ENCODE measurements at places on chromosomes 6 and 20. TPM values are rescaled to one million over a fixed set of nuclear protein-coding genes. Genes with fewer than 3 reads are reported as not detected.

C4B gene
- total RNA-seq, result 4.6 TPM

ATAT1 gene
- total RNA-seq, result 30.3 TPM

MYCT1 gene
- total RNA-seq, result 178 TPM

GRCh38 chr6:166924531-166924930 lies 31.8 kb downstream of the RNASET2 start:
- no peak for DNase-seq

C20orf96 gene
- 27.5 TPM for total RNA-seq

SLC4A11 gene
- 30.6 TPM for total RNA-seq

GRCh38 chr6:116118608-116119007 lies 7.3 kb downstream of the COL10A1 start:
- DNase-seq, result no peak

DNA sequence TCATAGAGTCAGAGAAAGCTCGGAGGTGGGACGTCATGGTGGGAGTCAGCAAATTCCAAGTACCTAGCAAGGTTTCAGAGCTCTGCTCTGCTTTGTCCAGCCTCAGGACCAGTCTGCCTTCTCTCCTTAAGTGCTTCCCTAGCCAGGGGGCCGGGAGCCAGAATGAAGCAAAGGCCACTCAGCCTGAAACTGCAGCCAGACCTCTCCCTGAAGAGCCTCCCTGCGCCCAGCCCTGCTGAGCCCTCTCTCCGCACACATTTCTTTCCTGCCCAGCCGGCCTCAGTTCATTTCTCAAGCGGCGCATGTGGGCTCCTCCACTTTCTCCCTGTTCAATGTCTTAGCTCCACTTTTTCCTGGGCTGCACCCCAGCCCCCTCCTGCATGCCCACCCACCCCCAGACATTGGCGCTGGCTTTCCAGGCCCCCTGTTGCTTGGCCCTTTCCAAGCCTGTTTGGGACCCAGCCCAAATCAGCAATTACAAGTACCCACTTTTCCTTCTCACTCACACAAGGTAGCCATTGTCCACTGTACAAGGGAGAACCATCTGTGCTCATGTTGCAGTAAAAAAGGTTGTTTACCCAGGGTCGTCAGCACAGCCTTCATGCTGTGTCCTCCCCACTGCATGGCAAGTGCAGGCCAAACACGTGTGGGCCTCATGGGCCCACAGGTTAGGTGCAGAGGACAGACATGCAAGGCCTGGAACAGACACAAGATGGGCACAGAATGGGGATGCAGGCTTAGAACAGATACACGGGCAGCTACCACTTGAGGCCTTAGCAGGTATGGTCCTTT lies 147.1 kb downstream of the MRPL14 start:
- no peak for DNase-seq

MEP1A gene
- not detected for total RNA-seq

- no peak for DNase-seq
Measured at GRCh38 chr6:195861-196360, 96.4 kb upstream of the DUSP22 start.

GRCh38 chr6:116438590-116439448 lies 22.4 kb upstream of the CALHM6 start:
- DNase-seq, result no peak

- no peak for DNase-seq
Measured at GRCh38 chr6:143629104-143630080, 48.4 kb upstream of the PHACTR2 start.

DNA sequence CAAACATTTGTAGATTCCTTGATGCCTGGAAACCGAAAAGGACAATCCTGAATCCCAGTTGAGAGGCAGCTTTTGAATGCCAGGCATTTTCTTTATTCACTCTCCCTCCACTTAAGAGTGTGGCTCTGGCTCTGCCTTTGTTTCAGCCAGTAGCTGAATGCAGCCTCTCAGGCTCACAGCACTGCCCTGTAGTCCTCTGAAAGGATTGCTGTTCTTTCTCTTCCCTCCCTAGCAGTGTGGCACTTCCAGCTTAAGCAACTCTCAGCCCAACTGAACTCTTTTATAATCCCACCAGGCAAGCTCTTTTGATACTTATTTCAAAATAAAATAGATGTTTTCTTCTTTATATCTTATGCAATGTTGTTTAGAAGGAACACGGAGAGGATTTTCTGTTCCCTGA lies 415.6 kb downstream of the GJA1 start:
- DNase-seq, result peak; percentile 4

DNA sequence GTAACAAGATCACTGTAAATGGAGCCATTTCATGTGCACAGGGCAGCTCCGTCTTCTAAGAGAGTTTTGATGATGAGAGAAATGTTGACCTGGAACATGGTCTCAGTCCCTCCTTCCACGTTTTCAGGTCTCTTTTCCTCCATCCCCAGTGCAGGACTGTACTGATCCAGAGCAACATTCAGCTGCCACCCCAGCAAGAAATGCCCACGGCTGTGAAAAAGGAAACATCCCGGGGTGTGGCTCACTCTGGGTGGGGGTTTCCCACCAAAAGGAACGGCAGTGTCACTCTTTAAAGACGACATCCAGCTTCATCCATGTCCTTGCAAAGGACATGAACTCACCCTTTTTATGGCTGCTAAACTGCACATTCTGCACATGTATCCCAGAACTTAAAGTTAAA lies 92.6 kb downstream of the ERMARD start:
- DNase-seq, result no peak

DNA sequence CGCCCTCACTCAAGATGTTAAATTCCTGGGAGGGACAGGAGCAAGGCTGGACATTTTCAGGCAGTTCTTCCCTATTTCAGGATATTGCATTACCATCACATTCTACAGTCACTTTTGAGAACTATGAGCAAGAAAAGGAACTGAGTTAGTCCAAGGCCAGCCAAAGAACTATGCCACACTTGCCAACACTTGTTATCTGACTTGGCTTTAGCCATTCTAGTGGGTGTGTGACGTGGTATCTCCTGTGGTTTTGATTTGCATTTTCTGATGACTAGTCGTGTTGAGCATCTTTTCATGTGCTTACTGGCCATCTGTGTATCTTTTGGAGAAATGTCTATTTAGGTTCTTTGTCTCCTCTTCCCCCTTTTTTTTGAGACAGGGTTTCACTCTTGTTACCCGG lies 12.0 kb downstream of the XRN2 start:
- DNase-seq, result no peak

DNA sequence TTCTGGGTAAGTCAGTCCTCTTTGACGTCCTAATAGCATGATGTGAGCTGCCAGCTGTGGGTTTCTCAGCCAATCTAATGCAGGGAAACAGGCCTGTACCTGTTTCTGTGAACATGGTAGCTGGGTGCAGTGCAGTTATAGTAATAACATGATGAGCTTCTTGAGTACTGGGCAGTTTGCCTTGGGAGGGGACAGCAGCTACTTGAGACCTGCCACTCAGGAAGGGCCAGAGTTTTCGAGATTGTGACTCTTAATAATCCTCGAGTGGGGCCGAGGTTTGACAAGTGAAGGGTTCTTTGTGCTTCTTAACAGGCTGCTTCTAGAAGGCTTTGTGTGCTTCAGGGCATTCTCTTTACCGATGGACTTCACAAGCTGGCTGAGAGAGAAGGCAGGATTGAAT lies 180.1 kb downstream of the JARID2 start:
- no peak for DNase-seq

- DNase-seq, result no peak
Measured at GRCh38 chr6:108686896-108687295, 126.2 kb downstream of the FOXO3 start.

- DNase-seq, result no peak
Measured at GRCh38 chr6:26335231-26335630, 29.8 kb upstream of the BTN3A2 start.

DNA sequence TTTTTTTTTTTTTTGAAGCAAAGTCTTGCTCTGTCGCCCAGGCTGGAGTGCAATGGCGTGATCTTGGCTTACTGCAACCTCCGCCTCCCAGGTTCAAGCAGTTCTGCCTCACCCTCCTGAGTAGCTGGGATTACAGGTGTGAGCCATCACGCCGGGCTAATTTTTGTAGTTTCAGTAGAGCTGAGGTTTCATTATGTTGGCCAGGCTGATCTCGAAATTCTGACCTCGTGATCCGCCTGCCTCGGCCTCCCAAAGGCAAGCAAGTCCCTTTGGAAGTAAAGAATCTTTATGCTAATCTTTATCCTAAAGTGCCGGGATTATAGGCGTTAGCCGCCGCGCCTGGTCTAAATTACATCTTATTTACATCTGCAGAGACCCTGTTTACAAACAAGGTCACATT lies 1.5 kb downstream of the PSMG4 start:
- DNase-seq, result no peak

DNA sequence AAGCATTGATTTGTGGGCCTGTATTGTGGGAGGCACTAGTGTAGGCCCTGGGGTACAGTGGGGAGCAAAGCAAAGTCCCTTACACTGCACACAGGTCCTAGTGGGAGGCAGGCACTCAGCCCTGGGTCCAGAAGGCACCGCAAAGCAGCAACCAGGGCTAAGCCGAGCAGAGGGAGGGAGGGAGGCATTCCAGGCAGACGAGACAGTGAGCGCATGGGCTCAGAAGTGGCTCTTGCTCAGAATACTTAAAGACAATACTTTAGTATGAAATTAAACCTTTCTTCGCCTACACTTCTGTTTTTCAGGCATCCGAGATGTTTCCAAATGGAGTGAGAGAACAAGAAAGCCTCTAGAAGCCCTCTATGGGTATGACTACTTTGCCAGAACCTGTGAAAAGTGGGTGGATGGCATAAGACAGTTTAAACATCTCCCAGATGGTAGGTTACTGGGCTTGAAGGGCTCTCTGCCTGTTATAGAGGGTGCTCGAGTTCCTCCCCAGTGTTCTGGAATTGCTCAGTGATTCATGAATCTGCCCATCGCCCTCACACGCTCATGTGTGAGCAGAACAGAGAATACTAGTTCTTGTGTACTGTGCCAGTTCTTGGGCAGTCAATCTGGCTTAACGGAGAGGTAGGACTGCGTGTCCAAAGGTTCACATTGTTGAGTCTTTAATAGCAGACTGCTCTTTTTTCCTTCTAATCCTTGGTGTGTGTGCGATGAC lies 18.7 kb downstream of the BPHL start:
- no peak for DNase-seq

- DNase-seq, result no peak
Measured at GRCh38 chr20:23915844-23916243, 36.3 kb upstream of the CST5 start.

CYP21A2 gene
- total RNA-seq, result 0.44 TPM

TRPC4AP gene
- total RNA-seq, result 109 TPM

DNA sequence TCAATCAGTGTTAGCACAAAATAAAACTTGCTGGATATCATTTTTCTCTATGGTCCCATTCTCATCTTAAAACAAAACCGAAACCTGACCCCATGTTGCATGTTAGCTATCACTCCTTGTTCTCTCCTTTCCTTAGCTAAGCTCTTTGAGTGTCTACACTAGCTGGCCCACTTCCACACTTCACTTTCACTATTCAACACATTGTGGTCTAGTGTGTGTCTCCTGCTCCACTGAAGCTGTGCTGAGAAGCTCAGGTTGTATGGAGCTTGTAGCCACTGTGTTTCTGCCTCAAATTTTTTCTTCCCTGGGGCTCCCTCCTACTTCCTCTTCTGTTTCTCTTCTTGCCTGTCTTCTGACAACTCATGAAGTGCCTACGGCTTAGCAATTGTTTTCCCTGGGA lies 223.0 kb downstream of the NKAIN2 start:
- DNase-seq, result no peak

- DNase-seq, result no peak
Measured at GRCh38 chr20:63261060-63261794, 7.0 kb upstream of the NKAIN4 start.

DNMT3B gene
- total RNA-seq, result 77.9 TPM

PTCRA gene
- total RNA-seq, result not detected

C20orf202 gene
- total RNA-seq, result 0.92 TPM

GRCh38 chr20:62282877-62283503 lies 19.8 kb upstream of the ADRM1 start:
- no peak for DNase-seq

GRCh38 chr6:85435851-85436250 lies 14.0 kb upstream of the NT5E start:
- no peak for DNase-seq

DNA sequence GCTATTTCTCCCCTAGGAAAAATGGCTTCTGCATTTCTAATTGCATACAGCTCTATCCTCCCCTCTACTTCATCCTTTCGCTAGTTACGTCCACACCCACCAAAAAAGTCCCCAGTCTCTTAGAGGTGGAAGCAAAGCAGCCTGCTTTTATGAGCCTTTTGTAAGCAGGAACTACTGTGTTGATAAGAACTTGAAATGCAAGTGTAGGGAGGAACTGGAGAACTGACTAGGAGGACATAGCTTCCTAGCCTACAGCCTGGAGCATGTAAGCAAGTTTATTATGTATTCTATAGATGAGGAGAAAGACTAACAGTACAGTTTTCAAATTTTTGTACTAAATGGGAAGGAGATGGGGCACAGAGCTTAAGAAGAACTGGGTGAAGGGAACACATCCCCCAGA lies 10.3 kb downstream of the ARHGAP18 start:
- DNase-seq, result no peak

CD93 gene
- 139 TPM for total RNA-seq

DNA sequence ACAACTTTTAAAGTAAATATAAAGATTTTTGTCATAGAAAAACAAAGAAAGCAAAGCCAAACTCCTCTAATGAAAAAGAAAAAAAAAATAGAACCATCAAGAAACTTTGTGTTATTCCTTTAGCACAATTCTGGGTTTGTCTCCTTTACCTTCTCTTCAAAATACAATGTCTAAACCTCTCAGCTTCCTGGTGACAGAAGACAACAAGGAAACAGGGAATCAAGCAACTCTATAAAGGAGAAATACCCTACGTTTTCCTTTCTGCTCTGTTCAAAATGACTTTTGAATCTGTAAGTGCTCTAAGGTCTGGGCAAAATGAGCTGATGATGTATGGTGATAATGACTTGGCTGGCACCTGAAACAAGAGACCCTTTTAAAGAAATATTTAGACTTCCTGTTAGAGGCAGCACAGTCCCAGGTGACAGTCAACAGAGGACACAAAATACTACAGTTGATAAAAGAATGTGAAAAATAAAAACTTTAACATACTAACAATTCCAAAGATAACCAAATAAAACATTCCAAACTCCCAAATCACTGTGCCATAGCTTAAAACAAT lies 101.4 kb downstream of the PRDM1 start:
- DNase-seq, result no peak

- no peak for DNase-seq
Measured at GRCh38 chr6:39430871-39431523, 108.5 kb upstream of the KCNK16 start.

DNA sequence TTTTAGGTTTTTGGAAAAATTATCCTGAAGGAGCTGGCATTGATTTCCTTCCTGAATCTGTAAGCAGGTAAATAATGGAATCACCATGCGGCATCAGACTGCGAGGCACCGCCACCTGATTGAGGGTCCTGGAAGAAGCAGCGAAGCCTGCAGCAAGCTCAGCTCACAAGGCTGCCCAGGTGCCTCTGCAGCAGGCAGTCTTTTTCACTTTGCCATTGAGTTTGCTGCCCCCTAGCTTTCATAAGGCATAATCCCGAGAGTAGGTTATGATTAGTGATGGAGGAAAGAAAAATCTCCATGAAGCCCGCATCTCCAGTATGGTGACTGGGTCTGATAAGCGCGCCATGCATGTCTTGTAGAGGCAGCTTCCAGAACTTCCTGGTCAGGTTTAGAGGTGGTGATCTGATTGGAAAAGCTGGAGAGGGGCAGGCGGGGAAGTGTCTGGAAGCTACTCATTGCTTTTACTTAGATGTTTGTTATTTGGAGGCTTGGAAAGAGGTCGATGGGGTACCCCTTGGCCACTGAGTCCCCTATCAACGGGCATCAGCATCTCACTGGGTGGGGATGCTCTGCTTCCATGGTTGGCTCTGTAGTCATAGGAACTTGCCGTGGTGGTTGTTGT lies 26.7 kb downstream of the IYD start:
- DNase-seq, result peak; percentile 52

All from endothelial cell (in vitro differentiated cells).